ENCODE measurements at places on chromosomes 11 and 22.
A peak's percentile ranks its signal among the peaks of the same experiment; 100 is the strongest.

DNA sequence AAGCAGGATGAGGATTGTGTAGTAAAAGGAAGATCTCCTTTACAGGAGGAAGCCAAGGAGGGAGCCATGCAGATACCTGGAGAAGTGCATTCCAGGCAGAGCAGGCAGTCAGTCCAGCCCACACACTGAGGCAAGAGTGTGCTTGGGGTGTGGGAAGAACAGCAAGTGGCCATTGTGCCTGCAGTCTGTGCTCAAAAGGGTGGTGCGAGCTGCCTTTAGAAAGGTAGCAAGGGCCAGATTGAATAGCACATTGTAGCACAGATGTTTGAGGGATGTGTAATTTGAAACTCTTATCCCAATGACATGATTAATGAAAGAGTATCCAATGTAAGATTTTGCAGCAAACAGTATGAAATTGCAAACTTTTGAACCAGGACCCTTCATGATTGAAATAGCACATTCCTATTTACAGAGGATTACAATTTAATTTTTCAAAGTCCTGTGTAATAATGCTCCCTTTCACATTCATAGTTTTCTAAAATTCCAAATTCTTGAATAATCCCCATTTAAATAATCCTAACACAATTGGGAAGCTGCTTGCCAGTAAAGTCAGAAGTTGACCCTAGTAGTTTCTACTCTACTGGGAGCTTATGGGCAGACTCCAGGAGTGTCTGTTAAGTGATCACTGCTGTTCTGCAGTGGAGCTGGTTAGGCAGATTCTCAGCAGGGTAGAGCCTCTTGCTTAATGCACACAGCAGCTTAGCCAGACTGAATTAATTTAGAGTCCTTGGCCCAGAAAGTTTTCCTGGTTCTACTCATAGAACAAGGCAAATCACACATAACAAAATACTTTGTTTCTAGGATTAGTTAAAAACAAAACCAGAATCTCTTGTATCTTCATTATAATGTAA lies 78.1 kb downstream of the CYB5R2 start:
- no peak for DNase-seq

DNA sequence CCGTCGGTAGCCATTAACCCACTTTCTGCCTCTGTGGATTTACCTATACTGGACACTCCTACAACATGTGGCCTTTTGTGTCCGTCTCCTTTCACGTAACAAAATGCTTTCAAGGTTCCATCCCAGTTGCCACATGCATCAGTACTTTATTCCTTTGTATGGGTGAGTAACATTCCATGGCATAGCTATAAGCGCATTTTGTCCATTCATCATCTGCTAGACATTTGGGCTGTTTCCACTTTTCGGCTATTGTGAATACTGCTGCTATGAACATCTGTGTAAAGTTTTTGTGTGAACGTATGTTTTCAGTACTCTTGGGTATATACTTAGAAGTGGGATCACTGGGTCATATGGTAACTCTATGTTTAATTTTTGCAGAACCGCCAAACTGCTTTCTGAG lies 257.2 kb downstream of the ST3GAL4 start:
- no peak for DNase-seq

DNA sequence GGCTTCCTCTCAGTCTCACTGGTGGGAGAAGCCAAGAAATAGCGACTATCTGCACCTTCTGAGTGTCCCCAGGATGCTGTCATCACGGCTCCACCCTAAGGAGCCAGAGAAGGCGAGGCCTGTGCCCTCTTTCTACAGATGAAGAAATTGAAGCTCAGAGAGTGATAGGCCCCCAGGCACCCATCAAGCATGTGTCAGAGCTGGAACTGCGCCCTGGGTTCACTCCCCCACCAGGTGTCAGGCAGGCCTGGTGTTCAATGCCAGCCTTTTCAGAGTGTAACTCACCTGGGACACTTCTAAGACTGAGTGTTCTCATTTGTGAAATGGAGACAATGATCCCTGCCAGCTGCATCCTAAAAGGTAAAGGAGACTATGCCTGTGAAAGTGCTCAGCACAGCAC lies 127.3 kb upstream of the SEZ6L start:
- peak; percentile 96 for DNase-seq

DNA sequence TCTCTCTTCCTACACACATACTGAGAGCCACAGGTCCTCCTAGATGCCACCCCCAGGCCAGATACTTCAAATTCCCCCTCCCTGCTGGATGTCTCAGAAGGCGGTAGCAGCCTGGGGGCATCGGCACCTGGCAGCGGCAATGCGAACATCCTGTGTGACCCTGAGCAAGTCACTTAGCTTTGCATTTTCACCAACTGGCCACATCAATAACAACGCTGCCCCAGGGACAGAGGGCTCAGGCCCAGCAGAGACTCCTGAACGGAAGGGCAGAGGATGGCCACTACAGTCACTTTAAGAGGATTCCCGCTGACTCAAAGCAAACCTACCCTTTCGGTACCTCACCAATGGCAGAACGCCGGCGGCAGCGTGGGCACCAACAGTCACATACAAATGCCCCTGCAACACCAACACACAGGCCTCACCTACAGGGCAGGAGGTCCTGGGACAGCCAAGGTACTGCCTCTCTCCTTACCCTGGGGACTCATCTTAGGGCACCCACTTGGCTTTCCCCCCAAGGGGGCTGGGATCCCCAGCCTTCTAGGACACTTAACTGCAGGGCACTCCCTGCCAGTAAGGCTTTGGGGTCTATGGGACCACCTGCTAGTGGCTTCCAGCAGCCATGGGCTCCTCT lies 1.6 kb downstream of the LMO1 start:
- no peak for DNase-seq

- DNase-seq: no peak
Observed at GRCh38 chr11:18012122-18012905, 533 bp downstream of the SERGEF start.

DNA sequence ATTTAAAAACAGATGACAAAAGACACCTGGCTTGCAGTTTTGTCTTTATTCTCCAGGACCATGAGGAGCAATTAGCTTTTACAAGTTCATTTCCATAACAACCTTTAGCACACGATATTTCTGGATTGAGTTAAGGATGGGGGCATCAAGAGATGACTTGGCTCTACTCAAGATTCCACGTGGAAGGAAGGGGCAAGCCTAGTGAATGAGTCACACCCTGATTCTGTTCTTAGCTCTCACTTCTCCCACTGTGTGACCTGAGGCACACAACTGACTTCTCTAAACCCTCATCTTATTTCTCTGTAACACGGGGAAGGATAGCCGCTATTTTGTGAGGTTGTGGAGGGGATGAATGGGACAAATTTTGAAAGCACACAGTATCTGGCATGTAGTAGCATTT lies 185.5 kb downstream of the KIRREL3 start:
- no peak for DNase-seq

- no peak for DNase-seq
Observed at GRCh38 chr11:45766469-45766868, 38.5 kb upstream of the SLC35C1 start.

GRCh38 chr22:40432157-40432556 lies 61.8 kb downstream of the SGSM3 start:
- DNase-seq: no peak

DNA sequence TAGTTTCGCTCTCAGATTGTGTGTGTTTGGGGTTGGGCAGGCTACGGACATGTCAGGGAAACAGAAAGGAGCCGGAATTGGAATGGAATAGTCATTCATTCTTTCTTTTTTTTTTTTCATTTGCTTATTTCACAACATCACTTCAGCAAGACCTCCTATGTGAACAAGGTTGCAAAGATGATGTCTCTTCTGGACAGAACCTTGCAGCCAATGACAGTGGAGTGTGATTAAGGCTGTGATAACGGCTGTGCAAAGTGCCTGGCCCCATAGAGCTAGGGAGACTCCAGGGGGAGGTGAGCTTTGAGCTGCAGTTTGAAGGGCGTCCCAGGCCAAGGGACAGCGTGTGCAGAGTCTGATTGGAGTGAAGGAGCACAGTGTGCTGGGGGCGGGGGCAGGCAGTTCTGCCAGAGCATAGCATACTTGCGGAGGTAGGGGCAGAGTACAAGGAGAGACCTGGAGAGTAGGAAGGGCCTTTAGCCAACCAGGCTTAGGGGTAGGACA lies 3.4 kb downstream of the TIGD3 start:
- no peak for DNase-seq

DNA sequence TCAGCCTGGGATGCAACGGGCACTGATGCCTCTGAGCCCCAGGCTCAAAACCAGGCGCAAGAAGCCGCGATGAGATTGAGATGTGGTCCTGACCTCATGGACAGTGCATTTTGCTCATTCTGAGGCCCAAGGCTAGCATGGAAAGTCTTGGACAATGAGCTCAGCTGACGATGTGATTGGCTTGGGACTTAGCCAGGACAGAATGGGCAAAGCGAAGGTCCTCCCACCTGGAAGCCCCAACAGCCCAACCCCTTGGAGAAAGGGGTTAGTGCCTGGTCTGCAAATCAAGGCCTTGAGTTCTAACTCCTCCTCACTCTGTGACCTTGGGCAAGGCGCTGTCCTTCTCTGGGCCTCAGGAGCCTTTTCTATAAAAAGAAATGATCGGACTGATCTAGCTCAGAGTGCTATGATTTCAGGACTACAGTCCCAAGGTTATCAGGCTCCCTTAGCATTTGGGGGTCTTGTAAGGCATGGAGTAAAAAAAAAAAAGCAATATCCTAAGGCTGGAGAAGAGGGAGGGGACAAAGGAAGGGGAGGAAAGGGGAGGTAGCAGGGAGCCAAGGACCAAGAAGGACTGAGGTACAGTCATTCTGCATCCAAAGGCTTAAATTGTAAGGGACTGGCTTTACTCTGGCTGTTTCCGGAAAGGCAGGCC lies 2.7 kb downstream of the SLC43A3 start:
- no peak for DNase-seq

- no peak for DNase-seq
Observed at GRCh38 chr11:62179995-62180394, 10.0 kb upstream of the SCGB1D1 start.

GRCh38 chr11:66546368-66546965 lies at the start of gene ACTN3:
ACTN3 (plus strand) TSS chr11:66546903; CDS start chr11:66546938, 35 bp downstream.
- no peak for DNase-seq

GRCh38 chr11:128573638-128574037 lies 13.7 kb downstream of the ETS1 start:
- no peak for DNase-seq

GRCh38 chr11:18259259-18259658 lies 6.8 kb upstream of the SAA1 start:
- DNase-seq: no peak

- no peak for DNase-seq
Observed at GRCh38 chr11:111409915-111410314, 30.8 kb upstream of the POU2AF1 start.

DNA sequence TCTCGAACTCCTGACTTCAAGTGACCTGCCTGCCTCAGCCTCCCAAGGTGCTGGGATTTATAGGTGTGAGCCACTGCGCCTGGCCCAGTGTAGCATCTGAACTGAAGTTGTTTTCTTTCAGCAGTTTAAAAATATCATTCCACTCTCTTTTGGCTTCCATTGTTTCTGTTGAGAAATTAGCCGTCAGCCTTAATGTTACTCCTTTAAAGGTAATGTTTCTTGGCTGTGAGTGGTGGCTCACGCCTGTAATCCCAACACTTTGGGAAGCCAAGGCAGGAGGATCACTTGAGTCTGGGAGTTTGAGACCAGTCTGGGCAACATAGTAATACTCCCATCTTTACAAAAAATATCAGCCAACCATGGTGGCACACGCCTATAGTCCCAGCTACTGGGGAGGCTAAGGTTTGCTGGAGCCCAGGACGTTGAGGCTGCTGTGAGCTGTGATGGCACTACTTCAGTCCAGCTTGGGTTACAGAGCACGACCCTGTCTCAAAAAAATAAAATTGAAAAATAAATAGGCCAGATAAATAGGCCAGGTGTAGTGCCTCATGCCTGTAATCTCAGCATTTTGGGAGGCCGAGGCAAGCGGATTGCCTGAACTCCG lies 25.9 kb downstream of the MCAM start:
- no peak for DNase-seq

DNA sequence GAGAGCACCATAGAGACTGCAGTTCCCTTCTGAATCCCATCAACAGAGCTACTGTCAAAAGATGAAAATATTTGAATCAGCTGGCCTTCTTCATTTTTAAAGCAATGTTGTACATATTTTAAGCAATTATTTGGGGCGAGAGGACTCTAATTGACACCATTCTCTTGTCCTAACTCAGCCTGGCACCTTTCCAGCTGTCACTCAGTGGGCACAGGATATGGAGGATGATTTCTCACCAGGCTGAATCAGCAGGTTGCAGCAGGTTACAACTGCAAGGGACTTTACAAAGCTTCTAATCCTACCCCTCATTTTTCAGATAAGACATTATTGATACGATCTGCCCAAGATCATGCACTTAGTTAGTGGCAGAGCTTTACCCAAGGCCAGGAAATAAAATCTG lies 11.9 kb upstream of the WT1 start:
- DNase-seq: no peak

DNA sequence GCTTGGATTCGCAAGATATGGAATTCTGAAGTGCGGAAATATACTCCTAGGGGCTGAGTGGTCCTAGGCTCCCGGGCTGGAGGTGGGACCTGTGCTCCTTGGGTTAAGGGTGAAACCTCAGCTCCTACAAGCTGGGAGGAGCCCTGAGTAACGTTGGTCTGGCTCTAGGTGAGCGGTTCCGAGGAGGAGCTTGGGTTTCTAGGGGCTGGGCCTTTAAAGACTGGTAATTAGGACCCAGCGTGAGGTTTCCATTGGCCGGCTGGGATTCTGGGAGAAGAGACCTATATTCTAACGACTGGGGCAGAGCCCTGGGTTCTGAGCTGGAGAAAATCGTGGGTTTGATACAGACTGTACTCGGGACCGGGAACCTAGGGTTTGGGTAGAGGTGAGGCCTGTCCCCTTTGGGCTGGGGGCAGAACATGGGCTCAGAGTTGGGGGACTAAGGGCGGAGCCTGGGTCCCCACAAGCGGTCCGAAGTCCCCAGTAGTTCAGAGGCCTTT lies 882 bp upstream of the MAP4K2 start:
- DNase-seq: no peak

GRCh38 chr11:116357784-116358544 lies 414.8 kb downstream of the BUD13 start:
- DNase-seq: no peak

DNA sequence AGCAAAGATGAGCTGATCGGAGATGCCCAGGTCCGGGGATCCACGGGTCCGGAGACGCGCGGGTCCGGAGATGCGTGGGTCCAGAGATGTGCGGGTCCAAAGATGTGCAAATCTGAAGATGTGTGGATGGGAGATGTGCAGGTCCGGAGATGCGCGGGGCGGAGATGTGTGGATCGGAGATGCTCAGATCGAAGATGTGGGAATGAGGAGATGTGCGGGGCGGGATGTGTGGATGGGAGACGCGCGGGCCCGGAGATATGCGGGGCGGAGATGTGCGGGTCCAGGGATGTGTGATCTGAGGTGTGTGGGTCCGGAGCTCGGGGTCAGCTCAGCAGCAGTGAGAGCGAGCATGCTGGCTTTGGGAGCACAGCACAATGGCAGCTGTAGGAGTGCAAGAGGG lies 35.5 kb downstream of the CDPF1 start:
- DNase-seq: no peak

- DNase-seq: peak; percentile 26
Observed at GRCh38 chr11:3130269-3131071, 34.6 kb downstream of the OSBPL5 start.

Data from NCI-H1436 (cell line).